Substantia nigra (tissue), 51 donors: ENCODE measurements at places on chromosomes 6 and 20.

- no peak for DNase-seq
Measured at GRCh38 chr6:71402096-71402495, 113.5 kb downstream of the OGFRL1 start.

- DNase-seq: no peak
Measured at GRCh38 chr20:51036827-51037531, 14.1 kb upstream of the KCNG1 start.

DNA sequence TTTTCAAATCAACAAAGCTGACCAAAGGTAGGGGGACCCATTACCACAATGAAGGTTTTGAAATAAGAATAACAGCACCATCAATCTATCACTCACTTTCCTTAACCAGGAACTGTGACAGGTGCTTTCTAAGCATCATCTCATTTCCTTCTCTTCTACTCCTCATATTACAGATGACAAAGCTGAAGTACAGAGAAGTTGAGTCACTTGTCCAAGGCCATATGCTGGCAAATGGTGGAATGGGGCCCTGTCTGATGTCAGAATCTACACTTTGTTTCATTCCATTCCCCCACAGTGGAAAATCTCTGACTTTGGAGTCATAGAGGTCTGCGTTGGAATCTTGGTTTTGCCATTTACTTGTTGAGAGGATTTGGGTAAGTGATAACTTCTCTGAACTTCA, 222.5 kb upstream of the LRFN2 start:
- DNase-seq: no peak

GRCh38 chr6:33716379-33716778, 4.9 kb upstream of the UQCC2 start:
- DNase-seq: no peak

- no peak for DNase-seq
Measured at GRCh38 chr20:60057123-60057865, 99.1 kb downstream of the CDH26 start.
